ENCODE measurements at places on chromosomes 5 and 9.

DNA sequence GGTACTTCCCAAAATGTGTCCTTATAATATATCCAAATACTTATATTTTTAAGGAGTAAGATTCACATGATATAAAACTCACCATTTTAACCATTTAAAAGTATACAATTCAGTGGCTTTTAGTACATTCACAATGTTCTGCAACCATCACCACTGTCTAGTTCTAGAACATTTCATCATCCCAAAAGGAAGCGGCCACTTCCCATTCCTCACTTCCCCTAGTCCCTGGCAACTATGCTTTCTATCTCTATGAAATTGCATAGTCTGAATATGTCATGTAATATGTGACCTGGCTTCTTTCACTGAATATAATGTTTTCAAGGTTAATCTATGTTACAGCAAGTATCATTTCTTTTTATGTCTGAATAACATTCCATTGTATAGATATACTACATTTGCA is 615.1 kb upstream of the SGCD start:
- DNase-seq = no peak

- DNase-seq = no peak
Observed at GRCh38 chr9:118832371-118832770, 536.9 kb downstream of the BRINP1 start.

- DNase-seq = no peak
Observed at GRCh38 chr5:172686111-172686510, 45.0 kb downstream of the NEURL1B start.

GRCh38 chr9:96148634-96149532 is 153.1 kb downstream of the HSD17B3 start:
- no peak for DNase-seq

GRCh38 chr5:151570058-151570457 is 21.1 kb downstream of the FAT2 start:
- DNase-seq = no peak

DNA sequence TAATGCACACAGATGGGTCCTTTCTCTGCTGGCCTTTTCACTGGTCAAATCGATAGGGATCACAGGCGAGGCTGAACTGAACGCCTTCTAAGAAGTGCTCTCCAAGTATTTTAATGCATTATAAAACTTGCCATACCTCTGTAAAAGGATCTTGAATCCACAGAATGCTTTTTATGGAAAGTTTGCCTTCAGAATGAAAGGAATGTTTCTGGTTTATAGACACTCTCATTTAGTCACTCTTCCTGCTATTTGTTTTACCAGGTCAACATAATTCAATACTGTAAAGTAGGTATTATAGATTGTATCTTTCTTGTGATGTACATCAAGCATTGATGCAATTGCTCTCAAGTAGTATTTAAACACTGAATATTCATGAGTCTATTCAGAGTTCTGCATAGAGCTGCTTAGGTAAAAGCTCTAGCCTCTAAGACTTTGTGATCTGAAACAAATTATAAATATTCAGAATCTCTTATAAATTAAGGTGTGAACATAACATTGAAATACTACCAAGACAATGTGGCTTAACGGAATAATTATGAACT is 308.4 kb downstream of the ISL1 start:
- DNase-seq = no peak

GRCh38 chr9:37801287-37801850 is 772 bp downstream of the DCAF10 start:
- DNase-seq = peak; percentile 68

- no peak for DNase-seq
Observed at GRCh38 chr9:37954581-37954981, 50.7 kb upstream of the SLC25A51 start.

- no peak for DNase-seq
Observed at GRCh38 chr5:169534939-169535338, 48.6 kb upstream of the SPDL1 start.

- DNase-seq = no peak
Observed at GRCh38 chr5:142057697-142058056, 44.9 kb upstream of the GNPDA1 start.

DNA sequence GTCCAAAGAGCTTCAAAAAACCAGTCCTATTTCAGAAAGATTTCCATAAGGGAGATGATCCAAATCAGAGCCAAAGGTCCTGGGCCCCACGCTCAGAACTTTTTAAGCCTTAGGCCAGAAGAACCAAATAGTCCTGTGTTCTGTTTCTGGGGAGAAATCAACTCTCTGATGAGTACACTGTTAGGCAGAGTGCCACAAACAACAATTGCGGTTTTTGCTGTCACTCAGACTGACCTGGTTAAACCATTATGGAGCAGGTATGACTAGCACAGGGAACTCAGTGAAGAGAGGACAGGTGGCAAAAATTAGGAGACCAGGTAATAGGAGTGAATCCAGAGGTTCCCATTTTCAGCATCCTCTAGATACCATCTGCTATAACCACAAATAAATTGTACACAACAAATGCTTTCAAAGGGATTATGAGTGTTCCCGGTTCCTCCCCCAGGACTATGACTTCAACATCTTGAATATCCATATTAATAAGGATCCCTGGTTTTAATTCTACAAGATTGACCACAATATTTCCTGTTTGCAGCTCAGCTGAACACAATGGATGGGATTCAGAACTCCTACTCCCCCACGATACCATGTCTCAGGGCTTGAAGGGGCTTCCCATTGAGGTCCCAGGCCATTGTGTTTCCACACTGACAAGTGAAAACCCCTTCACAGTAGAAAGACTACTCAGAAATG is 52.1 kb upstream of the FREM1 start:
- DNase-seq = no peak

GRCh38 chr9:115362640-115363039 is 244.7 kb upstream of the TNC start:
- no peak for DNase-seq

DNA sequence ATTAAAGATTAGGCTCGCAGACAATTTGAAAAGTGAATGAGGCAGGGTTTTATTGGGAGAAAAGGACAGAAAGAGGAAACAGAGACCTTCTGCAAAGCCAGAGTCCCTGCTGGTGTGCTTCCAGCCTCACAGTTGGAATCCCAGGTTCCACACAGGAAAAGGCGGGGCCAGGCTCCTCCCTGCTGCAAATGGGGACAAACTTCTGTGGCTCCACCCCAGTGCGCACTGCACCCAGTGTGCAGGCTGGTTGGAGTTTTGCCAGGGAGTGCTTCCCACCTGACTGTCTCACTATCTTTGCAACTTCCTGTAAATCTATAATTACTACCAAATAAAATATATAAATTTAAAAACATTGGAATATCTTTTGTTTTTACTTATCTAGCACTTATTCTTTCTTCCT is 386.0 kb upstream of the GRIN3A start:
- DNase-seq = peak; percentile 71

DNA sequence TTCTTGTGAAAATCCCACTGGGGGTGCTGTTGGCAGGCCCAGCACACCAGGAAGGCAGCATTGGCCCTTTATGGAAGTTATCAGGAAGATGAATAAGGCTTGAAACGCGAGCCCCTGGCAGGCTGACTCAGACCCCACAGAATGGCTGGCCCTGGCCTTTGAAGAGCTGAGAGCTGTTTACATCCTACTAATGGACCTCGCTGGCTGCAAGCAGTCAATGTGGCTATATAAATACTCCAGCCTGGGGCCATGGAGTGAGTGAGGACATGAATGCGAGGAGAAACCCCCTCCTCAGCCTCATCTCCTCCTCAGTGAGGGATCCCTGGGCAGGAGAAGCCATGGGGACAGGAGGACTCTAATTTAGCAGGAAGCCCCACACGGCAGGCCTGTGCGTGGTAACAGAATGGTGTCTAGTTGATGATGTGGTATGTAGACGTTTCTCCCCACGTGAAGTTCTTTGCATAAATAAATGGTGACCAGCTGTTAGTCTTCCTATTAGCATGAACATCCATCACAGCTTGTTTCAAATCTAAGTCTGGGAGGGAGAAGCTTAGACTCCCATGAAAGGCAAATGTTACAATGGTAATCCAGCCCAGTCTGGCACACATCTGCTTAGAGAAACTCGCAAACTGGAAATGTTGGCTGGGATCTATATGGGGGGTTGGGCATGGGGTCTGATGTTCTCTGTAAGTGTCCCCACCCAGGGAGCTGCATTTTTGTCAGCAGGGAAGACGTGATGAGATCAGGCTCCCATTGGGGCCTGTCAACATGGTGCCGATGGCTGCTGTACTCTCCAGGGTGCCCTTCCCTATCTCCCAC is 175.1 kb upstream of the PITX1 start:
- peak; percentile 74 for DNase-seq

GRCh38 chr9:112743216-112743836 is 7.2 kb upstream of the SNX30 start:
- no peak for DNase-seq

- no peak for DNase-seq
Observed at GRCh38 chr5:181127456-181127855, 3.5 kb downstream of the OR2V1 start.

GRCh38 chr5:166561759-166562158 is 1729.7 kb upstream of the WWC1 start:
- no peak for DNase-seq

DNA sequence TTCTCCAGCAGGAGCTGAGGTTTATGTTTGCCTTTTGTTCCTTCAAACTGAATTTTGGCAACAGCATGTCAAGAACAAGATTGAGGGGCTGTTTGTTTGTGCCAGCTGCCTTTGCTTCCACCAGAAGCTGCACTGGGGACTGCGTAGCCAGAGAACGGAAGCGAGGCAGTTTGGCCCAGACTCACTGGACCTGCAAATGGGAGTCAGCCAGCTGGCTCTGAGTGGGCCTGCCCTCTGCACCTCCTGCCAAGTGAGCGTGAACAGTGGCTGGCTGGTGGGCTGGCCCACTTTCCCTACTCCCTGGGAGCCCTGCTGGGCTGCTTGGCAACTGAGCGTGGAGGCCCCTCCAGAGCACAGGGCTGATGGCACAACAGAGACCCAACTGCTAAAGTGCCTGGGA is 111.6 kb downstream of the GALNT10 start:
- DNase-seq = peak; percentile 59

GRCh38 chr5:139642213-139642612 is 5.9 kb upstream of the CXXC5 start:
- no peak for DNase-seq

- DNase-seq = no peak
Observed at GRCh38 chr5:36001032-36001431, 9.8 kb upstream of the UGT3A1 start.

- no peak for DNase-seq
Observed at GRCh38 chr9:93020771-93021670, 37.5 kb upstream of the SUSD3 start.

- DNase-seq = no peak
Observed at GRCh38 chr5:29795096-29795652, 1398.3 kb upstream of the CDH6 start.

GRCh38 chr5:158499075-158499891 is 600.4 kb downstream of the EBF1 start:
- DNase-seq = no peak

DNA sequence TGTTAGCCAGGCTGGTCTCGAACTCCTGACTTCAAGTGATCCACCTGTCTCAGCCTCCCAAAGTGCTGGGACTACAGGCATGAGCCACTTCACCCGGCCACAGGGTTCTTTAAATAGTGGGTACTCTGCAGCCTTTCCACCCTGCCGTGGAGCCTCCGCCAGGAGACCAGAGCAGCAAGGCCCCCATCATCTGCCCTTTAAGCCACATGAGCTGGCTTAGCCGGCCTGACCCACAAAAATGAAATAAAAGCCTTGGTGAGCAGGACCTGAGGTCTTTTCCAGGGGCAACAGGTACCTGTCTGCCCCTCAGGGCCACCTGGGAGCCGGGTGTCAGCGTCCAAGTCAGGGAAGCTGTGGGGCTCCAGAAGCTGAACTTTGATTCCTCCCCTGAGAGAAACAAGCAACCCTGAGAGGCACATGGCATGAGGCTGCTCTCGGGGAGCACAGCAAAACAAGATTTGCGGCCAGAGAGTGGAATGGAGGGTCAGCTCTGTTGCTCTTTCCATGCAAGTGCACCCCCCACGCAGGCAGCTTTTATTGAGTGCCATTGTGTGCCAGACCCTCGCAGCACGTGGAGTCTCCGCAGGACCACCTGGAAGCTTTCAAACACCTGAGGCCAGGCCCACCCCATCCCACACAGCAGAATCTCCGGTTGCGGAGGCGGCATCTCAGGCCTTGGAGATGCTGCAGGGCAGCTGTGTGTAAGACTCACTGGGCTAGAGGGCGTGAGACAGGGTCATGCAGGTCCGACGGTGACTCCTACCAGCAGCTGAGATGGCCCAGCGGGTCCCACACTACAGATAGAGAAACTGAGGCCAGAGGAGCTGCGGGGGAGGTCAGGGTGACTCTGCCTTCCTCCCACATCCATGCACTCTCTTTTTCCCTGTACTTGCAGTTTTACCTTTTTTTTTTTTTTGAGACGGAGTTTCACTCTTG is 4.8 kb upstream of the WNK2 start:
- DNase-seq = no peak

Data from endodermal cell (in vitro differentiated cells).